ENCODE measurements at places on chromosomes 7 and 10.

- no peak for DNase-seq
Observed at GRCh38 chr10:89476150-89476549, 59.2 kb downstream of the SLC16A12 start.

GRCh38 chr10:6738112-6738768 is 158.2 kb upstream of the PRKCQ start:
- DNase-seq: no peak

DNA sequence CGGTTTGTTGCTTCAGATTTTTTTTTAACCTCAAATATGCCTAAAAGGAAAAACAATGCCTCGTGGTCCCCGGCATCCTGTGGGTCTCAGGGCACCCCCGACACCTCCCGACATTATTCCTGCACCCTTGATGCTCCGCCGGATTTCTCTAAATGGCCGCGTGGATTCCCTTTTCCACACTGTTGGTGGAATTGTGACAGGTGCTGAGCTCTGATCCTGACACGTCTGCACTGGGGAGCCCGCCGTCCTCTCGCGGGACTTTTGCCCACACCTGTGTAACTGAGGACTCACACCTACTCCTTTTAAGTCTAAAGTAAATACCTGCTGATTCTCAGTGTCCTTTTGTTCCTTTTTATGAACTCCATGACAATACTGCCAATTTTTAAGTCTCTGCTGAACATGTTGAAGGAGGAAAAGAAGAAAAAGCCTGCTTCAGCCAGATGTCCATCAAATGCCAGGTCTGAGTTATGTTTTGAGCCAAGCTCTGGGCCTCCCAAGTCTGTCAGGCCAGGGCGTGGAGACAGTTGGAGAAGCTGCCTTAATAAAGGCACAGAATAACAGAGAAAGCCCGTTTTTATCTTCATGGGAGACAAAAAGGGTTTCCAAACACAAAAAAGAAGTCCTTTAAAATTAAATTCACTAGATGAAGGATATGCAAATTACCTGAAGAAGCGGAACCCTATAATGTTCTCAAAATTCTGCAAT is 568.2 kb downstream of the DNAJB6 start:
- no peak for DNase-seq

GRCh38 chr7:28900311-28900710 is 57.8 kb downstream of the TRIL start:
- DNase-seq: no peak

- DNase-seq: no peak
Observed at GRCh38 chr7:85593355-85593754, 406.5 kb upstream of the SEMA3D start.
